ENCODE measurements at places on chromosomes 1 and 21.

DNA sequence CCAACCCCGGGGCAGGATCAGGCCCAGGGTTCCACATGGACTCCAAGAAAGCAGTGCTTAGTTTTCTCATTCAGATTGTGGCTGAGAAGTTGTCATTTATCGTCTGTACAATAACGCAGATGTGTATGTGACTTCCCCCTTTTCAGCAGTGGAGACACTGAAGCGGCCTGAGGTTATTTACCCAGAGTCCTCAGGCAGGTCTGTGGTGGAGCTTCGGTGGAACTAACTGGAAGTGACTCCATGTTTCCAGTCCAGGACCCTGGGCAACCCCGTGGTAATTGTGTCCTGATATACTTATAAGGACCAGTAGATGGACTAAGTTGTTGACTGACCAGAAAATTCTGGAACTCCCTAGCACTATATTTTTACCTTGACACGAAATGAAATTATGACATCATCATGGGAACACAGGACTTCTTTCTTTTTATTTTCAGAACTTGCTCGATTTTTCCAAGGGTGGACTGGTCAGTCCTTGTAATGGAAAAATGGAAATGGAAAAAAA is 1.0 kb upstream of the IER5 start:
- no peak for DNase-seq

DNA sequence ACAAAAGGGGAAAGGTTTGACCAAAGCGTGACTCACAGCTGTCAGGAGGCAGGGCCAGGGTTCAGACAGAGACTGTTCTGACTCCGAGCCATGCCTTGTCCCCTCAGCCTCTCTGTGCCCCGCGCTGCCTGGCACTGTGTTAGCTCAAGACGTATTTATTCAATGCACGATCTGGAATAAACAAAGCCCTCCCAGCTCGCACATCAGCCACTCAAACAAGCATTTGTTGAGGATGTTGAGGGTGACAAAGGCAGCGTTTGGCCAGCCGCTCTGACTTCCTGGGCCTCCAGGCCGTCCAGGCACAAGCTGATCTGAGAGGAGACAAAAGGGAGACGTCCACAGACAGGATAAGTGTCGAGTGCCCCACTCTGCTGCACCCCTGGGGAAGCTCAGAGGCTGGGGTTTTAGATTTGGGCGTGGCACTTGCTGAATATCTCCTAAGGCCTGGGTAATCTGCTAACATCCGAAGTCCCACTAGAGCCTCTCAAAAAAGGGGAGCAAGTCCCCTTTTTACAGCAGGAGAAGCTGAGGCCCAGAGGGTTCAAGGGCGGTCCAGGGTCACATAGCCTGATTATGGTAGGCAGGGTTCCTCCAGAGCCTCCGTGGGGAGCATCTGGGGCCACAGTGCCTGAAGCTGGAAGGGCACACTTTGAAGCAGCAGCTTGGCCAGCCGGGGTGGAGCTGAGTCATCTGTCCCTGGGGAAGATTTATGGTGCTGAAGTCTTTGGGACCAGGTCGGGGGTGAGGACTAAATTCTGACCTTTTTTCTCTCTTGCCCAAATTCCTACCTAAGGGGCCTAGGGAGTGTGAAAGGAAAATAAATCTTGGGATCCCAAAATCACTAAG is 95.9 kb downstream of the SPSB1 start:
- DNase-seq, result no peak

GRCh38 chr1:90719330-90720144 is 2.4 kb upstream of the BARHL2 start:
- DNase-seq, result no peak

DNA sequence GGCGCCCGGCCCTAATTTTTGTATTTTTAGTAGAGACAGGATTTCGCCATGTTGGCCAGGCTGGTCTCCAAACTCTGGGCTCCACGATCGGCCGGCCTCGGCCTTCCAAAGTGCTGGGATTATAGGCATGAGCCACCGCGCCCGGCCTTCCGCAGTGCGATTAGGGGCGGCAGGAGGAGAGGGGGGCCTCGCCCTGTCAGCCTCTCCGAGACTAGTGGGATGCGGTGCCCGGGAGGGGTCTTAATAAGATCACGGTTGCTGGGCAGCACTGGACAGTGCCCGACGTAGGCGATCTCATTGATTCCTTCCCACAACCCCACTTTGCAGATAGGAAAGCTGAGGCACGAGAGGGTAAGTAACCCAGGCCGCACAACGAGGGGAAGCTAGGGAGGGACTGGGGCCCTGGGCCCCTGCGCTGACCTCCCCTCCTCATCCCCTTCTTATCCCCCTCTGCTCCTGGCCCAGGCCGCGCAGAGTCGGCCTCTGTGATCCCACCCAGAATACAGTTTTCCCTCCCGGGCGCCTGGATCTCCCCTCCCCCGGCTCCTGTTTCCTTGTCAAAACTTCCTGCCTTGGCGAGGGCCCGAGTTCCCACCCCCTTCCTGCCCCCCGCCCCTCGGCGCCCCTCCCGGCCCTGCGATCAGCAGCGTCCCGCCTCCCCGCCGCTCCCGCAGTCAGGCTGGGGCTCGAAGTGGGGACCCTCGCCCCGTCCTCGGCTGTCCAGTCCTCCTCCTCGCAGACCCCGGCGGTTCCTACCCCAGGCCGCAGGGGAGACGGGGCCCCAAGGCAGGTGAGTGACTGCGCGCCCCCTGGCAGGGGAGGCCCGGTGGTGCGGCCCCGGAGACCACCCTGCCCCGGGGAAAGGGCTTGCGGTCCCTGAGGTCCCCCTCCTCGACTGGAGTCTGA is at the start of gene PEAR1:
TSS of gene PEAR1 (plus strand) at position 671 of the 906 bp plus-strand sequence. CDS start 10,209 bp downstream, outside the sequence.
- no peak for DNase-seq

- no peak for DNase-seq
Observed at GRCh38 chr1:211330282-211330936, 3.8 kb downstream of the TRAF5 start.

DNA sequence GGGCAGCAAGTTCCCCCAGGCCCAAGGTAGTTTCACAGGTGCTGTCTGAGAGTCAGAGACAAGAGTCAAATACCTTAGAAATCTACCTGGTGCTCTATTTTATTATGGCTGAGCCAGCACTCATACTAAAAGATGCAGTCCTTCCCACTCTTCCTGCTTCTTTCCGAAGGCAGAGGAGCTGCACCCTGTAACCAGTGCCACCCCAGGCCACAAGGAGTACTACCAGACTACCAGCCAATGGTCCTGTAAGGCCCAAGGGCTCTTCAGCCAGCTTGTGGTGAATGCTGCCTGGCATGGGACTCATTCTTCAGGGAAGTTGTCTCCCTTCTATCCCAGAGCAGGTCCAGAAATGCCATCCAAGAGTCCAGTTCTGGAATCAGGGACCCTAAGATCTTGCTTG is 203.8 kb upstream of the DUSP10 start:
- no peak for DNase-seq

GRCh38 chr1:192098001-192098400 is 60.3 kb upstream of the RGS18 start:
- DNase-seq, result no peak

DNA sequence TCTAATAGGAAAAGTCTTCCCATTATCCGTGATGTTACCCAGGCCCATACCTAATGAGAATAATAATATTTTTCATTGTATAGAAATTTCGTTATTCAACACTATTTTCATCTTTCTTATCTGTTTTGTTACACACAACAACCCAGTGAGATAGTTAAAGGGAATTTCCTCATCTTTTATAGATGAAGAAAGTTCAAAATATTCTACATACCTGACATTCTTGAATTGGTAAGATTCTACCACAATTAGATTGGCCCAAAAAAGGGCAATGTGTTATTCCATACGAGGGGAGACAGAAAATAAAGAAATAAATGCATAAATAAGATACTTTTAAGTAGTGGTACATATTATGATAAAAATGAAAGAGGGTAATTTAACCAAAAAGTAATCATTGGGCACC is 405.5 kb upstream of the ADAMTS5 start:
- no peak for DNase-seq

- DNase-seq, result no peak
Observed at GRCh38 chr1:32592943-32593342, 53.7 kb downstream of the ZBTB8A start.

DNA sequence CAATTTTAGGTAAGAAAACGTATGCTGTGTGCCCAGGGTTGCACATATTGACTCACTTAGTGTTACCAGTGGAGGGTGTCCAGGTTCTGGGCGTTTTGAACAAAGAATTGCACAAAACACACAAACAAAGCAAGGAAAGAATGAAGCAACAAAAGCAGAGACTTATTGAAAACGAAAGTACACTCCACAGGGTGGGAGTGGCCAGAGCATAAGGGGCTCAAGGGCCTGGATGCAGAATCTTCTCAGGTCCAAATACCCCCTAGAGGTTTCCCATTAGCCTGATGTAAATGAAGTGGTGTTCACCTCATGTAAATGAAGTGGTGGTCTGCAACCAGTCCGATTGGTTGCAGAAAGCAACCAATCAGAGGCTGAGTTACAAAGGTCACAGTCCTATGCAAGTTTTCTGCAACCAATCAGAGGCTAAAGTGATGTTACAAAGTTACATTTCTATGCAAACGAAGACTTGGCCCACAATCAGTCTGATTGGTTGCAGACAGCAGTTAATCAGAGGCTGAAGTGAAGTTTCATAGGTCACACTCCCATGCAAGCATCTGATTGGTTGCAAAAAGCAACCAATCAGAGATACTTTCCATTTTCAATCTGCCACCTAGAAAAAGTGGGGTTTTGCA is 228.3 kb downstream of the ST6GALNAC3 start:
- DNase-seq, result no peak

GRCh38 chr1:195376190-195376589 is 1232.0 kb downstream of the KCNT2 start:
- DNase-seq, result no peak

DNA sequence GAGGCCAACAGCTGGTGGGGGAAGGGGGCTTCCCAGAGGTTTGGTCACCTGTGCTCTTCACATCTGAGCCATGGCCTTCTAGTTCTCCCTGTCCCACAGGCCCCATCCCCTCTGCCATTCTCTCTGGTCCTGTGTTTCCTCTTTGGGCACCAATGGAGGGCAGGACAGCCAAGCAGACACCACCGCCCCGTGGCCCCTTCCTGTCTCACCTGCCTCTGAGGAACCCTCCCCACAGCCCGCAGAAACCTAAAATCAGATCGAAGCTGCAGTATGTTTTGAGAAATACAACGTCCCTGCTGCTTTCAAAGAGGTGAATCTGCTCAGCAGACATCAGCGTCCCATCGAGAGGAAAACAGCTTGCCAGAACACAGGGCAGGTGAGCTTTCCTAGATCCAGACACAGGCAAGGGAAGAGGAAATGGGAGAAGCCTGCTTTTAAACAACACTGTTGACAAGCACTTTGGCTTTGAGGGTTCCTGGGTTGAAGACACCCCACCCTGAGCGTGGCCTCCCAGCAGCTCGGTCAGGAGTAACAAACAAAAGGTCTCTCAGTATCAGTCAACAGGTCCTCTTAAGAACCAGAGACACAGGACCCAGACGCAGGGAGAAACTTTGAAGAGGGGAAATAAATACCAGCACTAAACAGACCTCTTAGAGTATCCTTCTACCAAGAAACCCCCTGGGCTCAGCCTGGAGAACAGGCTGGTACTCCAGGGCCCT is 2.3 kb downstream of the PANK4 start:
- DNase-seq, result no peak

GRCh38 chr1:119895102-119895501 is 1.2 kb downstream of the ADAM30 start:
- DNase-seq, result no peak

DNA sequence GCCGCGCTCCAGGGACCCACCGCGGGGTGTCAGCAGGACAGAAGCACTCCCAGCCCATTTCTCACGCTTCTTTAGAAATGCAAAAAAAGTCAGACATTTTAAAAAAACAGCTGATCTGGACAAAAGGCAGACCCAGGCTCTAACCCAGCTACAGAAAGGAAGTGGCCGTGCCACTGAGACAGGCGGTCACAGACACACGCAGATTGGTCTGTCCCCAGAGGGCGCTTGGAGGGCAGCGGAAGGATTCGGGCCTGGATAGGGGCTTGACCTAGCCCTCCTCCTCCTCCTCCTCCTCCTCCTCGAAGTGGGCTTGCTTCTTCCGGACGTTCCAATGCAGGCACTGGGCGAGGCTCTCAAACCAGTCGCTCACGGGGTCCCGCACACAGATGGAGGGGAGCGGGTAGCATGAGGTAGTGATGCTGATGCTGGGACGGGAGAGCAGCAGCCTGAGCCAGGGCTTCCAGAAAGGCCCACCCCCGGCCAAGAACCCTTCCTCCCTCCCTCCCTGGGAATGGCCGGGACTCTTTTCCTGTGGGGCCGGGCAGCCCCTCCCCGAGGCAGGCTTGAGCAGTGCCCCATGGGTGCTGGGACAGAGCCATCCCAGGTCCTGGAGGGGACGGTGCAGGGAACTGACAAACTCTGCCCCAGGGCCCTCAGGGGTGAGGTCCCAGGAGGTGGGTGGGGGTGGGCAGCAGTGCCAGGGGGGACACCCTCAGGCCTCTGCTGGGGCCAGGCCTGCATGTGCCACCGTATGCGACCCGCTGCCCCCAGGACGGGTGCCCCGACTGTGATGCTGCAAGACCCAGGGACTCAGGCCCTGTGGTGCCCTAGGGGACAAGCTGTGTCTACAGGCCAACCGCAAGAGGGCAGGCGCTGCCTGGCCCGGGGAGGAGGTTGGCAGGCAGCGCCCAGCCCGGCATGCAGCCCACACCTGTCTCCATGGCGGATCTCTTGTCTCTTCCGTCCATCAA is 25.3 kb downstream of the NADK start:
- no peak for DNase-seq

DNA sequence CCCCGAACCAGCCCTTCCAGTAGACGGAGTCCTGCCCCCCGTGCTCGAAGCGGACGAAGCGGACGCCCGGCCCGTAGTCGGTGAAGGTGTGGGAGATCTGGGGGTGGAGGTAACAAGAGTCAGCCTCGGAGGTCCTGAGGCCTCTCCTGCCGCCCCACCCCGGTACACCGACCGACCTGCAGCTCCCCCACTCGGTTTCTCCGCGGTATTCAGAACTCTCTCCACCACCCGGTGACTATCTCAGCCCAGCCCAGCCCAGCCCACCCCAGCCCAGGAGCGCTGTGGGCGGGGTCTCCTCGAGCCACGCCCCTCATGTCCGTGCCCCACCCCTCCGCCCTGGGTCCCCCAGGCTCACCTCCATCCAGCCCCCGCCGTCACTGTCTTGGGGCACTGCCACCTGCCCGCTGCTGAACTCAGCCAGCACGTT is 5.5 kb downstream of the FBXO2 start:
- DNase-seq, result no peak

DNA sequence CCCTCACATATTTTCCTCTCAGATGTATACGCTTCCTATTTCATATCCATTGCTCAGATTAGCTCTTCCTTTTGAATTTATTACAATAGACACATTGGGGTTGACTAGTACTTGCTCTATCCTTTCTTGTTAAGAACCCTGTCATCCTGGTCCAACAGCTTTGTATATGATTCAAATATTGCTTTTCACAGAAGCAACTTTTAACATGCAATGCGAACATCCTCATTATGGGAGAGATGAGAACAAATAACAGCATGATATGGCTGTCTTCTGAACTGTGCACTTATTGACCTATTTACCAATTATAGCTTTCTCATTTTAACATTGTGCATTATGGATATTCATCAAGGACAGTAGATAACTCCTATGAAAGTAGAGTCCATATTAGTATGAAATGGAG is 510.8 kb downstream of the PTPRC start:
- no peak for DNase-seq

GRCh38 chr1:93076268-93076667 is 2.8 kb upstream of the MTF2 start:
- no peak for DNase-seq

- DNase-seq, result no peak
Observed at GRCh38 chr21:44603109-44603875, 2.9 kb downstream of the KRTAP10-7 start.

Measured in progenitor cell of endocrine pancreas (in vitro differentiated cells).